ENCODE measurements at places on chromosomes 7 and 10.

- peak; percentile 39 for DNase-seq
Observed at GRCh38 chr7:131106681-131107336, 220.9 kb upstream of the MKLN1 start.

DNA sequence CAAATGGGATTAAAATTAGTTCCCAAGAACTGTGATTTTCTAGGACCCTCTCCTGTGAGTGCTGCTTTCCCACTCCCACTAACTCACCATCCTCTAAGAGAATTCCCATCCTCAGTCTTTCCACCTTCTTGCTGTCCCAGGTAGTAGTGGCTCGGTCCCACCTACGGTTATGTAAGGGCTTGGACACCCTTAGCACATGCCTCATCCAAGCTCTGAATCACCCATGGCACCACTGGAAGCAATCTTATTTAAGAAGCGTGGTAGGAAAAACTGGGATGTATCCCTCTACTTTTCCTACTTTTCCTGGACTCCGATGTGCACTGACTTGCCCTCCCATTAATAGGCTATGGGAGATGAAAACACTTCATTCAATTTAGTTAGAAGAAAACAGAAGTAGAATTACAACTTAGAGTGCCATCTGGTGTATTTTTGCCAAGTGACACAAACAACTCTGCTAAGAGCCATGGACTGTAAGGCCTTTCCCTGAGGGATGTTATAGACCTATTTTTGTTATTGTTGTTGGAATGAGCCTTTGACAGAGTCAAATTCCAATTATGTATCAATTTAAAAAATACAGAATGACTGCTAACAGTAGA is 13.7 kb upstream of the ANKRD22 start:
- peak; percentile 77 for DNase-seq

- peak; percentile 82 for DNase-seq
Observed at GRCh38 chr10:22433875-22434274, 88.6 kb downstream of the SPAG6 start.

- no peak for DNase-seq
Observed at GRCh38 chr10:95240811-95241210, 46.8 kb downstream of the ACSM6 start.

DNA sequence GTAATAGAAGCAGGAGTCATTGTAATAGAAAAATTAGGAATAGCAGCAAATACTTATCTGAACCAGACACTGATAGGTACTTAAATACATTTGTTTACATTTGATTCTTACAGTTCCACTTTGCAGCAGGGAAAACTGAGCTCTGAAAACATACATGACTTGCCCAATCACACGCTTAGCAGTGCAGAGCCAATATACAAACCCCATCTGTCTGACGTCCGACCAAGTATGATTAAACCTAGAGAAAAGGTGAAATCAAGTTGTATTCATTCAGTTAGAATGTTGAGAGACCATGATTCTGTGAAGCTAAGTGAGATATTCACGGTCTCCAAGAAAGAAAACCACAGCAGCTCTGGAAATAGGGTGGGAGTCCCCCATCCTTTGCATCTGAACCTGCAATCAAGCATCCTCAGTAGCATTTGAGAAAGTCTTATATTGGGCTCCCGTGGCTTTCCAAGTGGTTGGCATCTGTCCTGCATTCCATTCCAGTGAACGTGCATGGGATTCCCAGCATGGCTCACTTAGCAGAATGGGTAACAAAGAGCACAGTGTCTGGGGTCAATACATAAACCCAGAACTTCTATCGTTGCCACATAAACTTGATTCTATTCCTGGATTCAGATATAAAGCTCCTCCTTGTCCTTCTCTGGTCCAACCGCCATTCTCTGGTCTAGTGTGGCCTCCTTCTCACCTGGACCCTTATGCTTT is 148.7 kb upstream of the RSU1 start:
- DNase-seq: no peak

DNA sequence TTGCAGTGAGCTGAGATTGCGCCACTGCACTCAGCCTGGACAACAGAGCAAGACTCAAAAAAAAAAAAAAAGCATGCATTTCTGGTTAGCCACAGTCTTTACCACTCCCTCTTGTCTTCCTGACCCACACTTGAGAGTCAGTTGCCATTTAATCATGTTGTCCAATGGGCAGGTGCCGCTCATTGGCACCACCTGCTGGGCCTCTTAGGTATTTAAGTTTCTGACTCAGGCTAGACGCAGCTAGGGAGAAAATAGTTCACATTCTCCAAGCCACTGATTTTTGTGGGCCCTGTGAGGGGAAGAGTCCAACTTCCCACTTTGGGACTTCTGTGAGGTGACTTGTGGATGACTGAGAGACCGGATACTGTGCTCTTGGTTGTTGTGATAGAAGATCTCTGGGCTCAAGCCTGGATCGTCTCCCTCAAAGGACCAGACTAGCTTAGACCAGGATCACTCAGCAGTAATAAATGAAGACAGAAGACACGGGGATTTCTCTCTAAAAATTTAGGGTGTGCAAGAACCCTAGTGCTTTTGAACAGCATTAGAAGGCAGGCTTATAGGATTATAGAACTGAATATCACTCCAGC is 26.8 kb upstream of the SORCS3 start:
- peak; percentile 54 for DNase-seq

DNA sequence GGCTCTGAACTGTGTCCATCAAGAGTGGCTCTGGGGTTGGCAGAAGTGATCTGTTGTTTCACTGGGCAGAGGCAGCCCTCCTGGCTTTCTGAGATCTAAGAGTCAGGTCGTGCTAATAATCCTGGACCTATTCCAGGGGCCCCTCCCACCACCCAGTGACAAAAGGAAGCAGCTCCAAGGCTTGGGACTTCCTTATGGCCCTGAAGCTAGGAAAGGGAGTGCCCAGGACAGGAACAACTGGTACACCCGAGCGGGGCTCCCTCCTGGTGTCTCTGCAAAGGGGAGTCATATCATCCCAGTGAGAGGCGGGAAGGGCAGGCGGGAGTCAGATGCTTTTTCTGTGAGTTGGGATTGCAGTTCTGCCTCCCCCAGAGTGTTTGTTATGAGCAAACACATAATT is 32.3 kb downstream of the RPS24 start:
- no peak for DNase-seq

DNA sequence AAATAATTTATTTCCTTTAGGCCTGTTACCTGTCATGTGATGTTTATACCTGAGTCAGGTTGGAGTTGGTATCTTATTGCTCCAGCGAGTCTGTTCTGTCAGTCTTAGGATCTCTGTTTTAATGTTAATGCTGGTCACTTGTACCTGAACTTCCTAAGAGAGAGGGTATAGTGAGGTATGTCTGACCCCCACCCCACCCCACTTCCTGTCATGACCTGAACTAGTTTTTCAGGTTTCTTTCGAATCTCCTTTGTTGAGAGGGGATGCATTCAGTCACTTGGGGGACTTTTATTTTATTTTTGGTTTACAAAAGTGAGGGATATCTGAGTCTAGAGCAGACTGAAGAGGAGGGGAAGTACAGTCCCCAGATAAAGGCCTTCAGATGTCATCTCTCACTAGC is 769.0 kb upstream of the COBL start:
- DNase-seq: no peak

GRCh38 chr10:46559231-46559671 is 2.8 kb upstream of the GPRIN2 start:
- DNase-seq: no peak

DNA sequence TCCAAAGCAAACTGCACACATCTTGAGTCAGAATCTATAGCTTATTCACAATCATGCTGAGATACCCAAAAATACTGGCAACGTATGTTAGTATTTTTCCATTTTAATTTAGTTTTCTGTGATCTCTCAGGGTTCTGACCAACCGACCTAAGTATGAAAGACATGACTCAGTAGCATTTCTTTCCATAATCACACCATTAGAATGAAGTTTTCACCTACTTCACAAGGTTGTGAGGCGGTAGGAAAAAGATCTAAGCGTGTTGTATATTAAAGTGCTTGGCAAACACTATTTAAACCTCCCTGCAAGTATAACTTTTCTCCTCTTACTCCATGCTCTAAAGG is 49.1 kb downstream of the PLCE1 start:
- DNase-seq: no peak

DNA sequence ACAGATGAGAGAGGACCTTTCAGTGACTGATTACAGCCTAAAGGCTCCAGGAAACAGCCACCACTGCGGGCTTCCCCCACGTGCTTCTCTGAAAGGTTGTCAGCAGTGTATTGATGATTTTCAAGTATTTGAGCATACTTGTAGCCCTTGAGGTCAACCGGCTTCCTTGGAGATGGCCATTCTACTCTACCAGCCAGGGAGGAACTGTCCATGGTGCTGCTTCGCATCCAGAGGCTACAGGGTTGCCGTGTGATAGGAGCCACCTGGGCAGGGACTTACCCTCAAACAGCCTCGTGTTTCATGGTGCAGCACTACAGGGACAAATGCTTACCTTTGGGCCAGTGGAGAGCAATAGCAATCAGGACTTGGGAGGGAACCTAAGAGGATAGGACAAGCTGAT is 179.5 kb downstream of the DPP6 start:
- no peak for DNase-seq

GRCh38 chr7:77352665-77353406 is 63.3 kb downstream of the GSAP start:
- no peak for DNase-seq

DNA sequence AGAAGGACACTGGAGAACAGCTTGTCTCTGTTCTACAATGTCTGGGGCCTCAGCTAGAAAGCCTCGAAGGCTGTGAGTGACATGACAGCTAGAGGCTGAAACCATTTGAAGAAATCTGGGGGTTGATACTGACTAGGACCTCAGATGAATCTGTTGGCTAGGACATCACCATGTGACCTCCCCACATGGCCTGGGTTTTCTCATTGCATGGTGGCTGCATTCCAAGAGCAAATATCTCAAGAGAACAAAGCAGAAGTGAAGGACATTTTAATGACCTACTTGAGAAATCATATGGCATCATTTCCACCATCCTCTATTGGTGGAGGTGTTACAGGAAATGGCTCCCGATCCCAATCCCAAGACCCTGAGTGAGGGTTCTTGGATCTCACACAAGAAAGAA is 450.6 kb upstream of the AUTS2 start:
- no peak for DNase-seq

DNA sequence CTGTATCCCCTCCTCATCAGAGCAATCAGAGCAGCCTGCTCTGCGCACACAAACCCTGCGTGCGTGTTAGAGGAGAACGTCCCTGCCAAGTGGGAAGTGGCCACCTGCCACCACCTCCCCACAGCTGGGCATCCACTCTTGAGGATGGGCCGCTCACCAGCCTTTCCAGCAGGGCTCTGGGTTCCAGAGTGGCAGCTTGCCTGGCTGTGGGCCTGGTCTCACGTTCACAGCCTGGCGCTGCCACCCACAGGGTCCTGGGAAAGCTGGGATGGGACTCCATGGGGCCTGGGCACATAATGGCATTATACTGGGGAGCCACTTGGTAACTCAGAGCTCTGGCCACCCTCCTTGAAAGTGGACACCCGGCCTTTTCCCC is 151.1 kb upstream of the PPP2R2D start:
- no peak for DNase-seq

GRCh38 chr7:68423356-68423755 is 1174.9 kb upstream of the AUTS2 start:
- DNase-seq: no peak

- no peak for DNase-seq
Observed at GRCh38 chr10:4725917-4726606, 99.9 kb upstream of the AKR1E2 start.

GRCh38 chr7:135774284-135774683 is 25.7 kb upstream of the FAM180A start:
- DNase-seq: no peak

DNA sequence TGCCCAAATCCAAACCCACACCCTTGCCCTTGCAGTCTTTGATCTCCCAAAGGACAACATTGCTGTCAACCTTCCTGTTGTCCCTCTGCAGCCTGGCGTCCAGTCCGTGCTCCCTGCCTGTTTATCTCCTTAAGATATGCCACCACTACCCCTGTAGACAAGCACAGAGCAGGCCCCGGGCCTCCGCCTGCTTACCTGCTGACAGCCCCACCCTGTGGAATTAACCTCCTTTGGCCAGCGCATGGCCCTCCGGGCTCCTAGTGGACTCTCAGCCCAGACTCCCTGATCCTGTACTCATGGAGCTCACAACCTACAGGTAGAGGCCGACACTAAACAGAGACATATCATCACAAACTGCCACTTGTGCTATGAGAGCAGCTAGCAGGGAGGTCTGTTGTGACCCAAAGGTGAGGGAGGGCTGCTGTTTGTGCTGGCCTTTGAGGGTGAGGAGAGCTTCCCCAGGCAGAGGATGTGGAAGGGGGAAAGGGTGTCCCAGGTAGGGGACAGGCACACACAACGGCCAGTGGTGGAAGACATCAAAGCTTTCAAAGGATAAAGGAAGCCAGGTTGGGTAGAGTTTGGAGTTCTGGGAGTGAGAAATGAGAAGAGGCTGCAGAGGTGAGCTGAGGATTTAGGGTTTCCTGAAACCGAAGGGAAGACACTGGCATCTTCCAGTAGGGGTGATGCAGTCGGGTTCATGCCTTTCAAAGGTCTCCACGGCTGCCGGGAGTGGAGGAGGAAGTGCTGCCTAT is 174.5 kb upstream of the ZMIZ1 start:
- DNase-seq: no peak

DNA sequence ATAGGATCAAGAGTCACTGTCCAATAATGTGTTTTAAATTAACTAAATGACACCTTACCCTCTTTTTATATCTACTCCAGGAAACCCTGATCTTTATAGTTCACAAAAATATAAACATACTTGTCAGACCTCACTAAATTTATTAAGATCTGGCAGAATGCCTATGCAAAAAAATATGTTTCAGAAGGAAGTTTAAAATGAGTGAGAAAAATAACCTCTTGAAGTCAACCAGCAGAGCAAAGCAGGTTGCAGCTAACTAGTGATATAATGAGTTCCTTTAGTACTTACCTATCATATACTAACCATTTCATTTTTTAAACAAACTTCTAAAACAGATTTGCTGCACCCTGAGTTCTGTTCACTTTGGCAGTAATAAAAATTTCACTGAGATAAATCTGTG is 14.0 kb upstream of the HGF start:
- DNase-seq: no peak

DNA sequence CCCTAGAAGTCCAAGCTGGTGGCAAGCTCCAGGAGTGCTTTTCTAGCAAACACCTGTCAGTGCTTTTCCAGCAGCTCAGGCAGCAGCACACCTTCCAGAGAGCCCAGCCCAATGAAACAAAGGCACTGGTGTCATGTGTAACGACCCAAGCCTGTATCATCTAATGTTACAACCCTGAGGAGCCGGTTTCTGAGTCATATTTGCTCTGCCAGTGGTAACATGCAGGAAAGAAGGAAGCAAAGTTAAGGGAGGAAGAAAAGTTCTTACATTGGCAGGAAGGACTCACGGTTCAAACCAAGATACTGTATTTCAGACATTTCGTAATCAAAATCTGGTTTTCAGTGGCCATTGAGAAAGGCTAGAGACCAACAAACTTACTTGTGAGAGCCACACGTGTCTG is at the start of gene ANKRD22:
Gene ANKRD22, minus strand, starts transcription at position 139 of the 400 bp plus-strand sequence. CDS start 237 bp downstream, outside the sequence.
- peak; percentile 70 for DNase-seq

DNA sequence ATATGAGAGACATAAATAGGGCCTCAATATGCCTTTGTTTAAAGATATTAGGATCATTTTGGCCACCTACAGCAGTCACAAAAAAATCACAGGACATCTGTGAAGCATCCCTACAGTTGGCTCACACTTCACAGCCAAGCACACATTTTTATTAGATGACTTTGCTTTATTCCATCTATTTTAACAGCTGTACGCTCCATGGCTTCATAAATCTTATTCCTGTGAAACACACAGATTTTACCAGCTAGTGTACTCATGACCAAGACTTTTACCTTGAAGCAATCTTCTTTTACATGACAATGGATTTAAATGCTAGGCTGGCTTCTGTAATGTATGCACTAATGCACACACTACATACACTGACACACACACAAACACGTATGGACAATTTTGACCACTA is 254.8 kb upstream of the PITRM1 start:
- DNase-seq: no peak

- DNase-seq: no peak
Observed at GRCh38 chr10:127315888-127316287, 119.5 kb upstream of the INSYN2A start.

All from inflammatory macrophage (primary cell).